Psoas muscle (tissue), 8 donors: ENCODE measurements at places on chromosomes 3 and 15.

DNA sequence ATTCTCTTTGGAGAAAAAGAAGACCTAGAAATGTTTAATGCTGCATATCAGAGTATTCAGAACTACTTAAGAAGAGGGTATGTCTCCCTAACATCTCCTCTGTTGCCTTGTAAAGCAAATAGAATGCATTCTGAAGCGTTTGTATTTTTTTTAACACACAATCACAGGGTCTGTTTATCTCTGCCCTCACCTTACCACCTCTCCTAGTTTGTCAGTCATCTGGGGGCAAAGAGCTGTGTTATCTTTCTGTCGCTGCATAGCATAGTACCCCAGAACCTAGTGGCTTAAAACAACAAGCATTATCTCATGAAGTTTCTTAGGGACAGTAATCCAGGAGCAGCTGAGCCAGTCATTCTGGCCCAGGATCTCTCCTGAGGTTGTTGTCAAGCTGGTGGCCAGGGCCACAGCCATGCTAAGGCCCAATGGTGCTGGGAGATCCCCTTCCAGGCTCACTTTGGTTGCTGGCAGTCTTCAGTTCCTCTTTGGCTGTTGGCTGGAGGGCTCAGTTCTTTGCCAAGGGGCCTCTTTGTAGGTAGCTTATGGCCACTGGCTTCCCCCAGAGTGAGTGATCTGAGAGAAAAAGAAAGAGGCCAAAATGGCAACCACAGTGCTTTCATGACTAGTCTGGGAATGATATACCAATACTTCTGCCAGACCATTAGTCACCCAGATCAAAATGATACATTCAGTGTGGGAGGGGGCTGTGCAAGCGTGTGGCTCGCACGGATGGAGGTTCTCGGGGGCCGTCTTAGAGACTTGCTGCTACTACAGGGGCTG lies 17.8 kb downstream of the EDEM1 start:
- DNase-seq: no peak

DNA sequence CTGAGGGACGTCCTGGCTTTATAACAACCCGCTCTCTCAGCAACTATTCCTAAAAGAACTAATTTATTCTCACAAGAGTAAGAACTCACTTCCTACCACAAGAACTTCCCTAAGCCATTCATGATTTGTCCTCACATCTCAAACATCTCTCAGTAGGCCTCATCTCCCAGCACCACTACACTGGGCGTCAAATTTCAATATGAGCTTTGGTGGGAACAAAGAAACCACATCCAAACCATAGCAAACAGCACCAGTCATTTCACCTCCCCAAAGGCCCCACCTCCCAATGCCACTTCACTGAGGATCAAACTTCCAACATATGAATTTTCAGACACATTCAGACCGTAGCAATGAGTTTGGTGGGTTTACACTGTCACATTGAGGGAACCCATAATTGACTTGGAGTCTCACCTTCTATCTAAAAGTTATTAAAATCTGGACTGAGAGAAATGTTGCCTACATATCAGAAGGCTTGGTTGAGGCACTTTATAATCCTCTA lies 116.4 kb upstream of the AGBL1 start:
- no peak for DNase-seq

DNA sequence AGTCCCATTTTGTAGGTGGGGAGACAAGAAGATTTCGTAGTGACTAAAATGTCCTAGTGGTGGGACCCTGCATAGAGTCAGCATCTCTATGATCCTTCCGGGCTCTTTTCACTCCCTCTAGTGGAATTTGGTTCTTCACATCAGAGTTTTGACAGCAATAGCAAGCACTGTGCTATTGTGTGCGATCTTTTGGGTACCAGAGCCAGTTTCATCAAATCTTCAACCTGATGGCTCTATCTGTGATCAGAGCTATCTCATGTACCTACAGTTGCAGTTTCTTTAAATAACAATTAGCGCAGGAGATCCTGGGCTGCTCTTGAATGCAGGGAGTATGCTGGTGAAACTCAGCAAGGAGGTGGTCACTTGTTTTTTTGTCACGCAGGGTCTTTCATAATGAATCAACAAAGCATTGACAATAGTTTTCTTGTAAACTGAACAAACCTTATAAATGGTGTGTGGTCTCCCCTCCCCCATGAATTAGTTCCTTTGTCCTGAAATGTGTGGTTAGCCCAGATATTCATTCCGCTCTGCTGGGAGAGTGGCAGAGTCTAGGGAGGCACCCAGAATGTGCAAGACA lies 257.2 kb upstream of the SOX2 start:
- no peak for DNase-seq

DNA sequence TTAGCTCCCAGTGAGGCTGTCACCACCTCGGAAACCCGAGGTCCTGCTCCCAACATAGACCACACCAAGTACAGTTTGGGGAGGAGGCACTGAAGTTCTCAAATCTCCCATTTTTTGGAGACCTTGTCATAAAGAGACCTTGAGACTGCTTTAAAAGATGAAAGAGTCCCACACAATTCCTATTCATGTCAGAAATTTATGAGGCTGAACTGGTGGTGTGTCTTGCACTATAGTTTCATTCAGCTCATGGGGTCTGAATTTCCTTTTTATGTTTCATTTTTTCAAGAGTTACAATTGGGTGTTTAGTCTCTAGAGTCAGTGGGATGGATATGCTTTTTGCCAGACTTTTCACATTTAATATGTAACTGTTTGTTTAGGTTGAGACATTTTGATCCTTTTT lies 318.1 kb upstream of the LRRFIP2 start:
- DNase-seq: no peak

GRCh38 chr3:176469694-176470205 lies 727.5 kb downstream of the TBL1XR1 start:
- DNase-seq: no peak

DNA sequence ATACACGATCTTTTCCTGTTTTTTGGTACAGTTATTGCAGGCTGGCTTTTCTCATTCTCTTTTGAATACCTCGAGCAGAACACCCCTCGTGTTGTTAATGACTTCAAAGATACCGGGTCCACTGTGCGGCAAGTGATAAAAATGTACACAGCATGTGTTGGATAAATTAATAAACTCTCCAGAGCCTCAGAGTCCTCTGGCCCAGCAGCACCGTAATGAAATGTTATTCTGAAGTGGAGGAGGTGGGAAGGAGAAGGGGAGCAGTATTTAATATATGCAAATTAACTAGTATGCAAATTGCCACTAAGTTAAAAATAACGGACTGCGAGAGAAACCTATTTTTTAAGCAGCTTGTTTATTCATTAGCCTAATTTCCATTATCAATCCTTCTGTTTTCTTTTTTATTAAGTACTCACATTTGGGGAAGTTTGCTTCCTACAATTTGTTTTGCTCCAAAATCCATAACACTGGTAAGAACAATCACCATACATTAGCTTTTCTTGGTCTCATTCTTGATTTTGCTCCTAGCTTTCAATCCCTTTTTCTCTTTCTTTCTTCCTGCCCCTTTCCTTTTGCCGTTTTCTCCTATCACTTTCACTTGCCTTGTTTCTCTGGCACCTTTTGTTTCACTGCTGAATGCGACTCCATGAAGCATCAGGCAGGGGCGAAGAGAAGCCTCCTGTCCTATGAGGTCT lies 462.3 kb upstream of the PPP2R3A start:
- no peak for DNase-seq

DNA sequence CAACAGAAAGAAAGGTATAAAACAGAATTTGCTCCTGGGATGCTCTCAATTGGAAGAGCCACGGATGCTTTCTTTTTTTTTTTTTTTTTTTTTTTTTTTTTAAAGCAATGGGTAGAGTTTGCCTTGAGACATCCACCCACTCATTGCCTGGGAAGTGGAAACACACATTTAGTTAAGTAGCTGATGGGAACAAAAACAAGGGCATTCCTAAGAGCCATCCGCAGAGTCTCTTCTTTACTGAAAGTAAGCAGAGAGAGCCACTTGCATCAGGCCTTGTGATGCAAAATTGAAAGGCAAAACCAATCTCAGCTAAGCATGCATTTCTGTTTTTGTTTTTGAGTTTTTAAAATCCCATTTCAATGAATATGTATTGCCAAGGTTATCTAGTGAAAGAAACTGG lies 787.9 kb upstream of the LMCD1 start:
- no peak for DNase-seq

- no peak for DNase-seq
Observed at GRCh38 chr15:52336529-52336928, 40.9 kb upstream of the MYO5C start.

GRCh38 chr3:50195501-50196252 lies 4.3 kb downstream of the GNAT1 start:
- no peak for DNase-seq

GRCh38 chr15:26632500-26632899 lies 140.4 kb downstream of the GABRB3 start:
- DNase-seq: no peak

DNA sequence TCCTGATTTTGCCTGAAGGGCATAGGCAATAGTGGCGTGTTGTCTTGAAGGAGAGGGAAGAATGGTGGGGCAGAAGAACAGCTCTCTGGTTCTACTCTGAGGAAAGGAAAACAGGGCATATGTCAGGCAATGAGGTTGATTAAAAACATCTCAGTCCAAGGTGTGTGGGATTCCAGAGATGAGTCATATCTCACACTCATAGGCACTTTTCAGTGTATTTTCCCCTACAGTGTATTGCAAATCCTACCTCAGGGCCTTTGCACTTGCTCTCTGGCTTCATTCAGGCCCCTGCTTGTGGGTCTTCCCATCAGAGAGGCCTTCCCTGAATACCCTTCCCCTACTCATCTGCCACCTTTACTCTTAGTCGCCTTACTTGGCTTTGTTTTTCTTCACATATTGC lies 107.8 kb downstream of the SLCO3A1 start:
- no peak for DNase-seq

- DNase-seq: no peak
Observed at GRCh38 chr15:87758794-87759418, 497.6 kb downstream of the NTRK3 start.

DNA sequence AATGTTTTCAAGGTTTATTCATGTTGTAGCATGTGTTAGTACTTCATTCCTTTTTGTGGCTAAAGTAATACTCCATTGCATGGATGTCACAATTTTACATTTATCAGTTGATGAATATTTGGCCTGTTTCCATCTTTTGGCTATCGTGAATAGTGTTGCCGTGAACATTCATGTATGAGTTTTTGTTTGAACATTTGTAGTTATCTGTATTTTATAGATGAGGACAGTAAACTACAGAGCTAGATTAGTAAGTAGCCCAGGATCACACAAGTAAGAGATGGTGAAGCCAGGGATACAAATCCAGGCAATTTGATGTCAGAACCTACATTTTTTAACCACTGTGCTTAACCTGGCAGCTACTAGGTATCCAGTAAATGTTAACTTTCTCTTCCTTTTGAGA lies 63.2 kb downstream of the ASTE1 start:
- no peak for DNase-seq

GRCh38 chr15:64693134-64693533 lies 82.3 kb downstream of the RBPMS2 start:
- DNase-seq: peak; percentile 64

- DNase-seq: no peak
Observed at GRCh38 chr3:155412904-155413303, 119.4 kb upstream of the STRIT1 start.

- no peak for DNase-seq
Observed at GRCh38 chr15:35126236-35126635, 41.1 kb upstream of the NANOGP8 start.

GRCh38 chr3:11559816-11560633 lies 83.7 kb downstream of the VGLL4 start:
- DNase-seq: no peak

- no peak for DNase-seq
Observed at GRCh38 chr15:35696767-35697231, 150.8 kb upstream of the DPH6 start.

- no peak for DNase-seq
Observed at GRCh38 chr3:40920041-40920440, 279.3 kb upstream of the CTNNB1 start.

DNA sequence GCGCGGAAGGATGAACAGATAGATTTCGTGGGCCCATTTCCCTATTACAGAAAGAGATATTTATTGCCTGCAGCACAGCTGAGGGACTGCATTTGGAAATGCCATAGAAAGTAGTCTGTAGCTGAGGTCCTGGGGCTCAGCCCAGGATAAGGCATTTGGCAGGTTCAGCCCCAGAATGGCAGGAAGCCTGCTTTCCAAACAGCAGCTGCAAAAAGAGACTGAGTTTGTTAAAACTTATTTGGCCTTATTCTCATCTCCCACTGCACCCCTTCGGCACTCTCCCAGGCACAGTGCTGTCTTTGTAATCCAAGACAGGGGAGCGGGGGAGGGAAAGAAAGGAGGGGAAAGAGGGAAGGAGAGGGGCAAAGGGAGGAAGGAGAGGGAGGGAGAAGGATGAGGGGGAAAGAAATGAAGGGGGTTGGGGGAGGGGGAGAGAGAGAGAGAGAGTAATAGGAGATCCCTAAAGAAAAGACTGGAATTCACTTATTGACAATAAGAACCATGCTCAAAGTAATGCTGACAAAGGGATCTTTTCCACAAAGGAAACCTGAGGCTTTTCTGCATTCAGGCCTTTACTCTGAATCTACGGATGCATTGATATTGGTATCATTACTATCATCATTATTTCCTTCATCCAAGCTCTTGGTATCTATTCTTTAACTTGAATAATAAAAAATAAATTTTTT lies 94.0 kb upstream of the LRRN1 start:
- peak; percentile 15 for DNase-seq

GRCh38 chr15:84750583-84751092 lies 2.2 kb downstream of the ZNF592 start:
- DNase-seq: no peak

DNA sequence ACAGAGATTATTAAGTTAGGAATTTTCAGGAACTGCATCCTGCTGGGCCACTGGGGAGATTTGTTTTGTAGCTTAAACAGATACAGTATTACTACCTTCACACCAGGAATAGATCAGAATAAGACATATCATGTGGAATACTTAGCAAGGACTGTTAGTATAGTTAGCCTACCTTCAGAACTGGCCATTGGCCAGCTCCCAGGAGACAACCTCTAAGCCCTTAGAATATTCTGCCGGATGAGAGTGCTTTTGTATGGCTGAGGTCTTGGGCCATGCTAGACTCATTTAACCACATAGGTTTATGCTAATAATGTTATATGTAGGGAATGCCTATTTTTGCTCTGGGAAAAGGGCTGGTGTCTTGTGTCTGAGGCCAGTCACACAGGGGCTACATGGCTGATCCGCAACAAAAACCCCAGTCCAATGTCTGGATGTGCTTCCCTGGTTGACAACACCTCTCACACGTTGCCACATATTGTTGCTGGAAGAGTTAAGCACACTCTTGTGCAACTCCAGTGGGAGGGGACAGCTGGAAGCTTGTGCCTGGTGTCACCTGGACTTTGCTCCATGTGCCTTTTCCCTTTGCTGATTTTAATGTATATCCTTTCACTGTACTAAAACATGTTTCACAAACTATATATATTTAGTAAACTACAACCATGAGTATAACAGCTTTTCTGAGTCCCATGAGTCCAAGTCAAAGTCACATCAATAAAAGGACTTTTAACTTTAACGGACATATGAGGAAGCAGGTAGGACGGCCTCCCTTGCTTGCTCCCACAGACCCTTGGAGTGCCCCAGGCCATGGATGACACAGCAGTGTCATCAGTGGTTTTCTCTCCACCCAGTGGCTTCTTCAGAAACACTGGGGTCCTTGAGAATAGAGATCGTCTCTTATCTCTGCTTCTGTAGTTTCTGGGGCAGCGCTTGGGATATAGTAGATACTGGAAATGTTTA lies 118.0 kb upstream of the C3orf80 start:
- no peak for DNase-seq
